ENCODE measurements at places on chromosomes 5 and 9.
A peak's percentile ranks its signal among the peaks of the same experiment; 100 is the strongest.

- no peak for DNase-seq
These were observed 172.3 kb downstream of the SLIT3 start for GRCh38 chr5:169128679-169129078.

- no peak for DNase-seq
These were observed 43.6 kb upstream of the FYB1 start for GRCh38 chr5:39262981-39263380.

DNA sequence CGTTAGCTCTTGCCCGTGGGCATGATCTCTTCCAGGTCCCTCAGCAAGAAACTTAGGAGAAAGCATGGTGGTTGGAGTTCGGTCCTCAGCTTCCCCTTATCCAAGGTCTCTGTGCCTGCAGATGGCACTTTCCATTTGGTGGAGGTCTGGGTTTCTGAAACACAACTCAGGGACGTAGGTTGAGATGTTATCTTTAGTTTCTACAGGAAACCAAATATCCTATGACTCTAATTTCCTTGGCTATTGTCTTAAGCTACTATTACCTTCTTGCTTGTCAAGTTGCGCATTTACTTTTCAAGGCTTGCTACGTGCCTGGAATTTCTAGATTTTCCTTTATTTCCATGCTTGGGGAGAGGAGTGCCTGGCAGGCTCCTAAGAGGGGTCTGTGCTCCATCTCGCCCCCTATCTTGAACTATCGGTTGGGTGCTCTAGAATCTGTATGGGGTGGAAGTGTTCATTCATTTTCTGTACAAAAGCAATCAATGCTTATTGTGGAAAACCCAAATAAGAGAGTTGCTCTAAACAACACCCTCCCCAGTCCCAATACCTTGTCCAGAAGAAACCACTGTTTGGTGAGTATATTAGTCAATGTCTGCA is 32.9 kb upstream of the KCNIP1 start:
- no peak for DNase-seq

GRCh38 chr5:163508753-163509152 is 3.3 kb downstream of the MAT2B start:
- DNase-seq, result no peak

GRCh38 chr9:128702445-128702948 is at the start of gene PKN3:
TSS of gene PKN3 (plus strand) at chr9:128702503. CDS start at chr9:128702916, 413 bp downstream.
- peak; percentile 35 for DNase-seq
